SJSA1 (cell line): ENCODE measurements at places on chromosomes 4 and X.

DNA sequence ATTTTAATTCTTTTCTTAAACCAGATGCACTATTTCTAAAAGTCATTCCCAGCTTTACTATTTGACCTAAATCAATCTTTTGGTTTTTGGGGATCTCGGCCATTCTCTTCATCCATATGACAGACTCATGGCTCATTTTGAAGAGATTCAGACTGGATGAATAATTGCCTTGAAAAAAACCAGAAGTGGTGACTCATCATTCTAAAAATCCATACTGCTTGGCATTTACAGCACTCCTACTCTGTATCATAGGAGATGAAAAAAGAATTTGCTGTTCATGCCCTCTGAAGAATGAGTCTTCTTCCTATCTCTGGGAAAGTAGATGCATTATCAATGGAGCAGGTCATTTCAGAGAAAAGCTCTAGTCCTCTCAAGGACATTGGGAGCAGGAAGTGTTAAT, 220.5 kb upstream of the RPS6KA3 start:
- no peak for DNase-seq

DNA sequence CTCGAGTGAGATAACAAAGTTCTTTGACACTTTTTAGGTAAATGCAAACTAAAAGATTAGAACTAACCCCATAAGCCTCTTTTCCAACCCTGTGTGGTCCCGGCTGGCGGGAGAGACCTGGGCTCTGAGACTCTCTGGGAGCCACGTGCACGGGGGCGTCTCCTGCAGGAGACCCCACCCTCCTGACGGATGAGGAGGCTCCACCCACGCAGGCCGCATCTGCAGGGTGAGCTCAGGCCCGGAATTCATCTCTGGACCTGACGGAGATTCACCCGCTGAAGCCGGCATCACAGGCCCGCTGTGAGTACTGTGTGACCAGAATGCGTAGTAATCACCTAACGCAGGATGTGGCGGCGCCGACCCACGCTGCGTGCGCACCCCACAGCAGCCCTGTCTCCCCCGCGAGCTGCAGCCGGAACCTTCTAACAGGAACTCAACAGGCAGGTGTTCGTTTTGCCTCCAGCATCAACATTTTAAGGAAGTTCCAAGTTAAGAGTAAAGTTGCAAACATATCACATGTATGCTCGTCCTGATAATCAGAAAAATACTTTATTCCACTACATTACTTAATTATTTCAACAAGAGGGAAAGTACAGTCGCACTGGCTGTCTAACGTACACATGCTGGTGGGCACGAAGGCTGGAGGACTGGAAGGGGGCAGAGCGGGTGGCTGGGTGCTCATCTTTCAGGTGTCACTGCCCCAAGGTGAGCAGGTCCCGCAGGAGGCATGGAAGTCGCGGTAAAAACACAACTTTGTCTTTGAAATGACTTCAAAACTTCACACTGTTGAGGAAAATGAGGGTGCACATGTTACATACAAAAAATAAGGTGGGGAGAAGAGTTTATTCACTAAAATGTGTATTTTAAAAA, 44.5 kb downstream of the FGFRL1 start:
- no peak for DNase-seq

GRCh38 chrX:128365492-128365891, 313.3 kb upstream of the ACTRT1 start:
- DNase-seq, result no peak

DNA sequence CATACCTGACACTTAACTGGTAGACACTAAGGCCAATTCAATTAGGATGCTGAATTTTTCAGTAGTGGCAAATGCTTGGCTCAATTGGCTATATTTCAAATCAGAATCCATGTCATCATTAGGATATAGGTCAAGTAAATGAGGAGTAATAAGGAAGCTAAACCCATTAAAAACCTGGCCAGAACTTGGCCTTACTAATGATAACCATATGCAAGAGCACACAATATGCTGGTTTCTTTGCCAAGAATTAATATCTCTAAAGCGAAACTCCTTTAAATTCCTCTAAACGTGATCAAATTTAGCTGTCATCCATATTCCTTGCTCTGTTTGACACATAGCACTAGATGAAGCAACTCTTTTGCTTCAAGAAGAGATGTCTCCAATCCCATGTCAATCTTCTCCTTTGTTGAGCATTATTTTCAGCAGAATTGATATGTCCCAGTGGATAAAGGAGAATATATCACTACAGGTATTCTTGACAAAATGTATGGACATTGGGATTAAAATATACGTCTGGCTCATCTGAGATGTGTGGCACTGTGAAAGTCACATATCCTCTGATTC, 206.1 kb upstream of the ANKRD50 start:
- no peak for DNase-seq

DNA sequence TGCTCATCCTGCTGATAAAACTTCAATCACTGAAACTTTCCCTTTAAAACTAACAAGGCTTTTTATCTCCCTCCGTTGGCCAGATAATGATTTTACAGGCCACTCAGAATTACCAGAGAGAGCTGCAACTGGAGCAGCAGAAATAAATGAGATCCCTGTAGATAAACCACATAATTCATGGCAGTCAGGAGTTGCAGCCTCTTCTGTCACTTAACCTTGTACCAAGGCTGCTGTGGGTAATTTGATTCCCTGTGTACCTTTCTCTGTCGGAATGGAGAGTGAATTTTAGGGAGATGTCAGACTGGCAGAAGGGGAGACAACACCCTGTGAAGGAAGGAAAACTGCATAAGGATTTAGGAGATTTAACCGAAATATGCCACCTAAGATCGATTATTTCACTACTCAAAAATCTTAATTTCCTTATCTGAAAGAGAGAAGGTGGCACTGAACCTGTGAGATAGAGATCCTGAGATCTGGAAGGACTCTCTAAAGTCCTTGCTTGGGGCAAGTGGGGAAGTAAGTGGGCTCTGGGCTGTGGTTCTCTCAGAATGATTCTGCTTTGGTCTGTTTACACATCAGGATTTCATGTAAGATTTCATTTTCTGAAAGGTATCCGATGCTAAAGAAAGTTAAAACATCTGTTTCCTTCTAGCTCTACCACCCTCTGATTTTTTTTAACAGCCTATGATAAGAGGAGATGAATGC, 14.3 kb upstream of the TSPAN5 start:
- no peak for DNase-seq

GRCh38 chr4:147923381-147923780, 191.5 kb downstream of the ARHGAP10 start:
- no peak for DNase-seq

GRCh38 chr4:58669783-58670182, 1559.6 kb upstream of the IGFBP7 start:
- DNase-seq, result no peak

- DNase-seq, result no peak
Measured at GRCh38 chr4:109146499-109146898, 156.0 kb downstream of the COL25A1 start.

GRCh38 chrX:12488771-12489170, 302.4 kb upstream of the PRPS2 start:
- DNase-seq, result no peak

DNA sequence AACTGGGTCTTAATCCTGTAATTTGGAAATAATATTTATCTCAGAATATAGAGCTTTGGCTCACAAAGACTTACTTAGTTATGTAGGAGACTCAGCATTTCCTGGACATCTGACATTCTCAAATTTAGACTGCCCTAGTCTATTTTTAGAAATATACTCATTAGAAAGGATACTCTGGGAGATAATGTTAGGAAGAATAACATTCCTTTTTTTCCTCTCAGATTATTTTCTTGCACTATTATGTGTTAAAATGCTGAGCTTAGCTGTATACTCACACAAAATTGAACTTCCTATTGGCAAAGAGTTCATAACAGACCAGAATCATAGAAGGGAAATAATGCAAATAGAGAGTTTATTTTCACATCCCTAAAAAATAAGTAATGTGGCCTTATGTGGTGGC, 1424.9 kb upstream of the PCDH7 start:
- DNase-seq, result no peak

DNA sequence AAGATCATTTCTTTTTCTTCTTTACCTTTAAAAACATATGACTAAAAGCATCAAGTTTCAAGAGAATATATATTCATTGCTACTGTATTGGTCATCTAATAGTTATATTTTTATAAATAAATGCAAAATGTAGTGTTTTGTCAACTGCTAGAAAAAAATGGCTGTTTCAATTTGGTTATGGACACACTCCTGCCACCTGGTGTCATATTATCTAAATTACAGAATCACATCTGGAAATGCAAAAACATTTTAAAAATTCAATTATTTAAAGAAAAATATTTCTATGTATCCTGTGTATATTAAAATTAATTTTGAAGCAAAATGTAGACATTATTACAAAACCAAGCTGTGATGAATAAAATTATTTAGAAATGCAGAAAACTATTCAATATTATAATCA, 329.4 kb upstream of the PCDH18 start:
- DNase-seq, result no peak

- DNase-seq, result no peak
Measured at GRCh38 chr4:159542296-159542695, 439.4 kb downstream of the RAPGEF2 start.

DNA sequence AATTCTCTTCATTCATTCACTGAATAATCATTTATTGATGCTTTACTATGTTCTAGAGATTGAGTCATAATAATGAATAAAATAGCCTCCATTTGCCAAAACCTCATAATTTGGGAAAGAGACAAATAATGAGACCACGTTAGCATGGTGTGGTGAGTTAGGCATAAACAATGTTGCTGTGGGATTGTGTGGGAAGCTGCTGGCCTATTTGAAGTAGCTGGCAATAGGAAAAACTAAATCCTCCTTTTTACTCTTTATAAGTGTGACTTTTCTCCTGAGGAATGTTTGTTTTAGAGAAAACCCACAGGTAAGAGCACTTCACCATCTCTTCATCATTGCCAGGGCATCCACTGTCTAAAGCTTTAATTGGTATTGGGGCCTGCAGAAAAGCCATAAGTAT, 95.3 kb downstream of the AREG start:
- no peak for DNase-seq

DNA sequence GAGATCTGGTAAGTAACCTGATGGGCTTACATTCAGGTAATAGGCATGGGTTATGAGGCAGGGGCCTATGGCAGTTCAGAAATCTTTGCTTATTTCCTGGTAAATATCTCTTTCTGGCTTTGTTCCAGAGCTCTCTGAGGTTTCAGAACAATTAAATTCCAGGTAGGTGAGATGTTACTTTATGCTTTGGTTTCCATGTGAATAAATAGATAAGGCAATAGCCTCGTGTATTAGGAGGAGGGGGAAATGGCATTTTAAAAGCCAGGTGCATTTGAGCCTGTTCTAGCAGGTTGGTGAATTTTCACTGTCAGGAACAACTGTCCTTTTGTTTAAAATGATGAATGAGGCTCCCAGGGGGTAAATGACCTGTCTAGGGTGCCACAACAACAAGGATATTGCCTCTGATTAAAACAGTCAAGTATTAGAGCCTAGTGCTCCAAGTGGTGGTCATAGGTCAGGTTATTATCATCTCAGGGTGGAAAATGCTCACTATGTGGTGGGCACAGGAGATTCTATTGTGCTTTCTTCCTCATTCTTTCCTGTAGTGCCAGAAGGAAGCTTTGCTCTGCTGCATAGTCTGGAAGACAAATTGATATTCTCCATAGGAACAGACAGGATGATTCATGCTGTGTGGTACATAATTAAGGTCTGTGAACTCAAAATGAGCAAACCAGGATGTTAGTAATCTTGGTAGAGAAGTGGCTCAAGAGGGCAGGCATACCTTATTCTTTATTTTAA, 296.2 kb downstream of the INPP4B start:
- DNase-seq, result no peak

DNA sequence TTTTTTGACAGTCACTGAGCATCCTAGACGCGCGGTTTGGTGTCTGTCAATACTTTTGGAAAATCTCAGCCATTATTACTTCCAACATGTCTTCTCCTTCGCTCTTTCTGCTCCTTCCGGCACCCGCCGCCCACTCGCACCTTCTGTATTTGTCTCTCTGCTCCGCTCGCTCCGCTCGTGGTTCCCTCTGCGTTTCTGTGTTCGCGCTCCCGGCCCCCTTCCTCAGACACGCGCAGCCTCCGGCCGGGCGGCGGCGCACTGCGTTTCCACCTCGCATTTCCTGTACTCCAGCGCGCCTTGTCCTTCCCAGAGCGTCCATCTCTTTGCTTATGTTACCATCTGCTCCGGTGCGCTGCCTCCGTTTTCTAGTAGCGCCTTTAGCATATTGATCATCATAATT, 21.1 kb downstream of the PDE6B start:
- DNase-seq, result no peak

DNA sequence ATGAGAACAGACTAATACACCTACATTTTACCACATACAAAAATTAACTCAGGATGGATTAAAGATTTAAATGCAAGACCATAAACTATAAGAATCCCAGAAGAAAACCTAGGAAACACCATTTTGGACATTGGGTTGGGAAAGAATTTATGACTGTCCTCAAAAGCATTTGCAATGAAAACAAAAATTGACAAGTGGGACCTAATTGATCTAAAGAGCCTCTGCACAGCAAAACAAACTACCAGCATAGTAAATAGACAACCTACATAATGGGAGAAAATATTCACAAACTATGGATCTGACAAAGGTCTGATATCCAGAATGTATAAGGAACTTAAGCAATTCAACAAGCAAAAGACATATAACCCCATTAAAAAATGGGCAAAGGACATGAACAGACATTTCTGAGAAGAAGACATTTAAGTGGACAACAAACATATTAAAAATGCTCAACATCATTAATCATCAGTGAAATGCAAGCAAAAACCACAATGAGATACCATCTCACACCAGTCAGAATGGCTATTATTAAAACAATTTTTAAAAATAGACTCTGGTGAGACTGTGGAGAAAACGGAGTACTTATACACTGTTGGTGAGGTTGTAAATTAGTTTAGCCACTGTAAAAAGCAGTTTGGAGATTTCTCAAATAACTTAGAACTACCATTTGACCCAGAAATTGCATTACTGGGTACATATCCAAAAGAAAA, 221.7 kb upstream of the DIPK2B start:
- no peak for DNase-seq

- no peak for DNase-seq
Measured at GRCh38 chrX:129731228-129731627, 7.6 kb upstream of the XPNPEP2 start.

DNA sequence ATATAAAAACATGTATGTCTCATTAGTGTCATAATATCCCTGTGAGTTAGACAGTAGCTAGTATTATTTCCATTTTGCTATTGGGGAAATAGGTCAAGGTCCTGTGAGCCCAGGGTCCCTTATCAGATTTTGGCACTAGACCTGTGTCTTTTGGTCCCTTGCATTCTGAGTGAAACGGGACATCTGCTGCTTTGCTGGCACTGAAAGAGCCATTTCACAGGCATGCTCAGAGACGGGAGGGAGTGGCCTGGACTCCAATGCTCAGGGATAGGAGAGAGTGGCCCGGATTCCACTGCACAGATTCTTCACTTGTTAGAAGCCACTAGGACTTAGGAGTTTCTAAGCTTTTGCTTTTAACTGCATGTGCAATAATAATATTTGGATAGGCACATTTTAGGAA, 177.2 kb downstream of the TSPAN5 start:
- DNase-seq, result no peak

GRCh38 chrX:18889346-18890048, 94.4 kb downstream of the PHKA2 start:
- DNase-seq, result no peak

GRCh38 chr4:173046818-173047217, 121.8 kb upstream of the GALNT7 start:
- DNase-seq, result no peak

- no peak for DNase-seq
Measured at GRCh38 chr4:186782302-186782701, 58.6 kb upstream of the FAT1 start.
